ENCODE measurements at places on chromosomes 6 and 20.

GRCh38 chr6:156933201-156934068 is 156.3 kb downstream of the ARID1B start:
- no peak for DNase-seq

DNA sequence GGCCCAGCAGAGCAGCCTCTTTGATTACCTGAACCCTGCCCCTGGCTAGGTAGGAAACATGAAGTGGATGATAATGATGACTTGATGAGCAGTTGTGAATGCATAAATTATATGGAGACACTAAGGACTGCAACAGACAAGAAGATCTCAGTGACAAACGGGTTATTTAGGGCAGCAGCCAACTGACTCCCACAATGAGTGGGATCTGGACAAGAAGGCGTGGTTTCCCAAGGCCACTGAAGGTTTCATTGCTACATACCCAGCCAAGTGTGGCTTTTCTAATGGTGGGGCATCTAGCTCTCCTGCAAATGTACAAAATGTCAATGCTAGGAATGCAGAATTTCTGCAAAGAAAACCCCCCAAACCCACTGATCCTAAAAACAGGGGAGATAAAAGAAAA is 29.4 kb downstream of the RING1 start:
- no peak for DNase-seq

GRCh38 chr6:125451750-125452149 is 150.0 kb upstream of the HDDC2 start:
- peak; percentile 1 for DNase-seq

- no peak for DNase-seq
Measured at GRCh38 chr20:4600308-4601014, 121.2 kb upstream of the PRND start.

DNA sequence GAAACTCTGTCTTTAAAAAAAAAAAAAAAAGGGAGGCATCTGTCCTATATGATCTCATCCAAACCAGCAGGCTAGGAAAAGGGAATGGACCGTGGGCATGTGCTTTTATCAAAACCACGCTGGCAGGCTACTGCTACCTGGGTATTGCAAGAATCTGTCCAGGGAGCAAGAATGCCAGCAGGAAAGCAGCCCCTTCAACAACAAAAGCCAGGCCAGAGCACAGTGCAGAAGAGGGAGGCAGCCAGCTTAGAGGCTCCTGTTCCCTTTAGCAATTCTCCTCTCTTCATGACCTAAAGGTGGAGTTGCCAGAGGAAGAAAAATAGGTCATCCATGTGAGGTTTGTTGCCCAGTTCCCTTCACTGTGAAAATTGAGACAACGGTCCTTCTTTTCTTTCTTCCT is 18.2 kb downstream of the TBC1D20 start:
- DNase-seq: no peak

- DNase-seq: no peak
Measured at GRCh38 chr6:21265034-21265729, 328.4 kb upstream of the SOX4 start.

GRCh38 chr6:106359959-106360409 is 533 bp upstream of the CRYBG1 start:
- DNase-seq: no peak

- peak; percentile 51 for DNase-seq
Measured at GRCh38 chr6:11008821-11009220, 35.3 kb downstream of the ELOVL2 start.

- DNase-seq: no peak
Measured at GRCh38 chr6:30364591-30364990, 19.6 kb downstream of the RPP21 start.

GRCh38 chr6:128605961-128606360 is 85.6 kb upstream of the PTPRK start:
- no peak for DNase-seq

DNA sequence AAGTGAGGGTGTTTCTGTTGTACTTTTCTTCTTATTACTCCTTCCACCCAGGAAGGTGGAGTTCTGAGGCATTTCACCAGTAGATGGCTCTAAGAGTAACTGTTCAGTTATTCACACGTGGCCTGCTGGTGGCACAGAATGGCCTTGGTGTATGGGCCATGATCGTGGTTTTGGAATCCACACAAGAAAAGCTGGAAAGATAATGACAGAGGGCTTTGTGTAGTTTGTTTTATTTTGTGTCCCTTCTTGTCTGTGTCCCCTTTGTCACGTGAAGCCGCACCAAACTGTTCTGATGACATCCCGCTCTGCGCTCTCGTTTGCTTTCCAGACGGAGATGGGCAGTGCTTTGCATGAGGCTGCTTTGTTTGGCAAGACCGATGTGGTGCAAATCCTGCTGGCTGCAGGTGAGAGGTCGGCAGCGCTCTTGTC is 93.4 kb downstream of the ANKS1A start:
- peak; percentile 34 for DNase-seq

DNA sequence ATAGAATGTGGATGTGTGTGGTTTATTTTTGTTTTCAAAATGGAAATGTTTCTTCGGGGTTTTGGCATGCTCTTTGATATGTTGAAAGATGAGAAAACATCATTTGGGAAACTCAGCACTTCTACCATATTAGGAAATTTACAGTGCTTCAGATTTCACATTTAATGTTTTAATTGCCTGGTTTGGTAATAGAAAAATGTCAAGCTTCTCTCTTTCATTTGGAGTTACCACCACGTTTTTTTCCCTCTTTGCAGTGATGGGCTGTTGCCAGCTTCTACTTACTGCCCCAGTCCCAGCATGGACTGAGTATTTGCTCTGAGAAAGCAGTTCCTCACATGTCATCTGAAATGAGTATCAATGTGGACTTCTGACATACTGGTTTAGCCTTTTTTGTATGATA is 267.7 kb downstream of the PRL start:
- DNase-seq: peak; percentile 69

- peak; percentile 61 for DNase-seq
Measured at GRCh38 chr6:7108196-7108963, 619 bp downstream of the RREB1 start.

- no peak for DNase-seq
Measured at GRCh38 chr6:166168616-166169548, 1.2 kb upstream of the TBXT start.

Data from fibroblast of skin of right quadriceps (primary cell).